Fibroblast of skin of right quadriceps (primary cell): ENCODE measurements at places on chromosomes 5 and 9.

DNA sequence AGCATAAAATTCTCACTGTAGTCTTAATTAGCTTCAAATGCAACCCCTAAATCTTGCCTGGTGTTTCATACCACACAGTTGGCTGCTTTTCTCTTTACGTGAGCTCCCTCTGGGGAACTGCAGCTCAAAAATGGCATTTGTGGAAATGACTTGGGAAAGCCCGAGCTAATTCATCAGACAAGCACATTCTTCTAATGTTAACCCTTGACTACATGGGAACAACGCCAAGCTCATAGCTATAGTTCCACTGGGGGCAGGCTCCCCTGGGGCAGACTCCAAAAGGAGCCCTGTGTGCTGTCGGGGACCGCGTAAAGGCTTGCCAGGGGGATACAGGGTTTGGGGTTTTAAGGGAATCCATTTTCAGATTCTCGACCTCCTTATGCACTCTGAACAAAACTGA lies 301.4 kb upstream of the DAP start:
- DNase-seq: peak; percentile 32

GRCh38 chr5:39209924-39210323 lies 9.4 kb downstream of the FYB1 start:
- DNase-seq: no peak

GRCh38 chr9:6924988-6925563 lies 167.3 kb downstream of the KDM4C start:
- no peak for DNase-seq

DNA sequence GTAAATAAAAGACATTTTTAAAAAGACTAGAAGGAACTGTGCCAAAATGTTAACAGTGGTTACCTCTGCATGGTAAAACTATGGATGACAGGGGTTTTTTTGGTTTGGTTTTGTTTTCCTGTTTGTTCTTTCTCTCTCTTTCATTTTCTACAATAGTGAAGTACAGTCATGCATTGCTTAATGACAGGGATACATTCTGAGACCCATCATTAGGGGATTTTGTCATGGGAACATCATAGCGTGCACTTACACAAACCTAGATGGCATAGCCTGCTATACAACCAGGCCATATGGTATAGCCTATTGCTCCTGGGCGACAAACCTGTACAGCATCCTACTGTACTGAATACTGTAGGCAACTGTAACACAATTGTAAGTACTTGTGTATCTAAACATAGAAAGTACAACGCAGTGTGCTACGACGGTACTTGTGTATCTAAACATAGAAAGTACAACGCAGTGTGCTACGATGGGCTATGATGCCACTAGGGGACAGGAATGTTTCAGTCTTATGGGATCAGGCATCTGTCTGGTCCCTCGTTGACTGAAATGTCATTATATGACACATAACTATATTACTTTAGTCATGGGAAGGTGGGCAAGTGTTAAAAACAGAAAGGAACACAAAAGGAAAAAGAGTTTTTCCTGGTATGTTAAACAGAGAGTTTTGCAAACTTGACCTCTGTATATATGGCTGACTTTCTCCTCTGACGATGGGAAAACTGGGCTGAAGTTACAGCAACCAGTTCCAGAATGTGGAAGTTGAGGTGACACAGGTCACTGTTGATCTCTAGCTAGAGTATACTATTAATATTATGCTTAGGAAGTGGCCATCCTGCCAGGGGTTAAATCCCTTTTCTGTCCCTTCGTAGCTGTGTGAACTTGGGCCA lies 7.4 kb upstream of the ADAM19 start:
- DNase-seq: no peak

GRCh38 chr9:2992427-2992826 lies 148.5 kb upstream of the PUM3 start:
- DNase-seq: no peak
